Vagina (tissue), 2 donors: ENCODE measurements at places on chromosomes 4 and X.

- no peak for DNase-seq
Observed at GRCh38 chr4:2290974-2291704, 29.2 kb upstream of the MXD4 start.

DNA sequence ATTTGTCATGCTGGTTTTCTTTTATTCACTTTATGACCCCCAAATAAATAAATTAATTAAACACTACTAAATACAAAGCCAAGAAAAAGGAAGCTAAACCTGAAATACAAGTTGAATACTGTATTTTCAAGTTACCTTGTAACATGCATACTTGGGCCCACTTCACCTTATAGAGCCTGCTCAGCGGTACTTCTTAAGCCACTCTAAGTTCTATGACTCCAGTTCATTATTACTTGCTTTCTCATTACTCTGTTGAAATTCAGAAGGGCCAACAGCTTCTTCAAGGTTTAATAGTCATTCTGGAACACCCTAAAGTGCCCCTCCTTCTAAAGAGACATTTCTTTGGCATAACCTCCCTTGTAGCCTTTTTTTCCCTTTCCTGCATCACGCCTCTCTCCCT, 844.5 kb downstream of the RPA4 start:
- no peak for DNase-seq

DNA sequence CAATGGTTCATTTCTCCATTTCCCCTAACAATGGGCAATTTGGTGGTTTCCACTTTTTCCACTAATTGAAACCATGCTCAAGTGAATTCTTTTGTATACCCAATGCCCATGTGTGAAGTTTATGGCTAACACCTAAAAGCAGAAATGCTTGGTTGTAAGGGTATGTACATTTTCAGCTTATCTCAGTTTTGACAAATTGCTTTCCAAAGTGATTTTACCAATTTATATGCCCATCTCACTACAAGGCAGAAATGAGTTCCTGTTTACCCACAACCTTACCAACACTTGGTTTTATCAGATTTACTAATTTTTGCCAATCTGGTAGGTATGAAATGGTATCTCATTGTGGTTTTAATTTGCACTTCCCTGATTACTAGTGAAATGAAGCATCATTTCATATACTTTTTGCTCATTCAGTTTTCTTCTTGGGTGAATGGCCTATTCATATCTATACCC, 14.8 kb downstream of the GPR34 start:
- DNase-seq = no peak

- DNase-seq = no peak
Observed at GRCh38 chr4:48243887-48244286, 25.8 kb downstream of the TEC start.

DNA sequence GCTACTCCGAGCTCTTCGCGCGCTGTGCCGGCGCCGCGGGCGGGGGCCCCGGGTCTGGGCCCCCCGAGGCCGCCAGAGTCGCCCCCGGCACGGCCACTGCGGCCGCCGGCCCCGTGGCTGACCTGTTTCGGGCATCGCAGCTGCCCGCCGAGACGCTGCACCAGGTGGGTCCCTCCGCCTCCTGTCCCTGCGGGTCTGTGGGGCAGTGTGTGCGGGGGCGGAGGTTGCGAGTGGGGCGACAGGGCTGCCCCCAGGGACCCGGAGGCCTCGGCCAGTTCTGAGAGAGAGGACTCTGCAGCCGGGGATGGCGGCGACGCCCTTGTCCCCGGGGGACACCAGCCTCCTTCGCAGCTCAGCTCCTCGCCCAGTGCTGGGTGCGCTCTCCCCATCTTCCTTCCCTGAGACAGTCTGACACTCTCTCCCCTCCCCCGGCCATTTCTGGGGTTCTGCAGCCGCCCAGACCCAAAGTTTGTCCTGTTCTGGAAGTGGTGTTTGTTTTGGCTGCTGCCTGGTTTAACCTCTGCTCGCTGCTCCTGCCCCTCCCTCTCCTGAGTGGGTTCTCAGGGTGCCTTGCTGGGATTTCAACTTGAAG, 609 bp downstream of the REPS2 start:
- DNase-seq = no peak

- no peak for DNase-seq
Observed at GRCh38 chr4:164779080-164779479, 25.1 kb downstream of the SMIM31 start.

DNA sequence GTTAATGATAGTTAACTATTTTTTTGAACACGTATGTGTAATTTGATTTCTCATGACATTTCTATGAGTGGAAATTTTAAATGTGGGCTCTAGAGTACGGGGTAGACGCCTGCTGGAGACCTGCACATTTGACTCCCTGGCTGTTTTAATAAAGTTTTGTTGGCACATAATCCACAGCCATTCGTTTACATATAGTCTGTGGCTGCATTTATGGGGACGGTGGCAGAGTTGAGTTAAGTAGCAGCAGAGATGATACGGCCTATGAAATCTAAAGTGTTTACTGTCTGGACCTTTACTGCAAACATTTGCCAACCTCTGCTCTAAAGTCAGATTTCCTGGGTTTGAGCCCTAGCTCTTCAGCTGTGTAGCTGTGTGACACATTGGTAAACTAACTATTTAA, 118.8 kb downstream of the CHRNA9 start:
- DNase-seq = no peak

DNA sequence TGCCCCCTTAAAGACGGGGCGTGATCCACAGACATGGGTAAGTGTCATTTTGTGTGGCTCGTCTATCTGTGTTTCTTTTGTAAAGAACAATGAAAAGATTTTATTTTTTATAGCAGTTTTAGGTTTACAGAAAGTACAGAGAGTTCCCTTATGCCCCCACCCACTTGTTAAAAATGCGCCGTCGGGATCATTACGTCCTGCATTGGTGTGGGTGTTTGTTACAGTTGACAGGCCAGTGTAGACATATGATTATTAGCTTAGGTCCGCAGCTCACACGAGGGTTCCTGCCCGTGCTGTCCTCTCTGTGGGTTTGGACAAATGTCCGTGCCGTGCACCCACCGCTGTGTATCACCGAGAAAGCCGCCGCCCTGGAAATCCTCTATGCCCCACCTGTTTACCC, 50.5 kb downstream of the RGS12 start:
- DNase-seq = no peak

- DNase-seq = no peak
Observed at GRCh38 chrX:122135070-122135469, 1049.0 kb upstream of the GRIA3 start.

DNA sequence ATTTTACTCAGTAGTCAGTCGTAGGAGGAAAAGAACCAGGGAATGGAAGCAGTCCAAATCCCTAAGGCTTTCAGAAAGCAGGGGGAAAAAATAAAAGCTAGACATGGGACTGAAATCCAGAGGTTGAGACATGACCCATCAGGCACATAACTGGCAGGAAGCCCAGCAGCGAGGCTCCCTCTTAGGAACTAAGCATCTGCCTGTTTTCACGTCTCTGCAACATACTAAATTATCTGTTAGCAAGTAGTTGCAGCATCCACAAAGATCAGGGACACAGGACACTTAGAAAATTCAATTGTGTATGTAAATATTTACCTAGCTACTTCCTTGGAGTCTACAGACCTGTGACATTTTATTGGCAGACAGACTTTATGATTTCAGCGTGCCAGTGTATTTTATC, 118.0 kb upstream of the EDNRA start:
- DNase-seq = no peak

- no peak for DNase-seq
Observed at GRCh38 chr4:48315728-48316630, 25.4 kb upstream of the SLAIN2 start.

- DNase-seq = no peak
Observed at GRCh38 chr4:29540439-29541102, 1179.6 kb upstream of the PCDH7 start.

DNA sequence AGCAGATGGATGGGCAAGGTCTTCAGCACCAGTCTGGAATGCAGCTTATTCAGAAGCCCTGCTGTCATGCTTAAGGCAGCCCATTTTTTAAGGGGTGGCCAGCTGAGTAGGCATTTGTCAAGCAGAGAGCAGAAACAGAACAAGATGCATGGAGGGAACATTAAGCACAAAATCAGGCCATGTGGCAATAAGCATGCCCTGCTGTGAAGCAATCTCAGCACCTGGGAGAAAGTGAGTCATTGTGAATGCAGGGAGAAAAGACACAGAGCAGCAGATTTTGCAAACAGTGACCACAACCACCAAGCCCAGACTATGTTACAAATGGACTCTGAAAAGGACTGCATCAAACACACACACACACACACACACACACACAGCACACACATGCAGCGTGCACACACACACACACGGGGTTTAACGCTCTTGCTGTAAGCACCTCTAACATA, 94.1 kb upstream of the GALNT7 start:
- no peak for DNase-seq

DNA sequence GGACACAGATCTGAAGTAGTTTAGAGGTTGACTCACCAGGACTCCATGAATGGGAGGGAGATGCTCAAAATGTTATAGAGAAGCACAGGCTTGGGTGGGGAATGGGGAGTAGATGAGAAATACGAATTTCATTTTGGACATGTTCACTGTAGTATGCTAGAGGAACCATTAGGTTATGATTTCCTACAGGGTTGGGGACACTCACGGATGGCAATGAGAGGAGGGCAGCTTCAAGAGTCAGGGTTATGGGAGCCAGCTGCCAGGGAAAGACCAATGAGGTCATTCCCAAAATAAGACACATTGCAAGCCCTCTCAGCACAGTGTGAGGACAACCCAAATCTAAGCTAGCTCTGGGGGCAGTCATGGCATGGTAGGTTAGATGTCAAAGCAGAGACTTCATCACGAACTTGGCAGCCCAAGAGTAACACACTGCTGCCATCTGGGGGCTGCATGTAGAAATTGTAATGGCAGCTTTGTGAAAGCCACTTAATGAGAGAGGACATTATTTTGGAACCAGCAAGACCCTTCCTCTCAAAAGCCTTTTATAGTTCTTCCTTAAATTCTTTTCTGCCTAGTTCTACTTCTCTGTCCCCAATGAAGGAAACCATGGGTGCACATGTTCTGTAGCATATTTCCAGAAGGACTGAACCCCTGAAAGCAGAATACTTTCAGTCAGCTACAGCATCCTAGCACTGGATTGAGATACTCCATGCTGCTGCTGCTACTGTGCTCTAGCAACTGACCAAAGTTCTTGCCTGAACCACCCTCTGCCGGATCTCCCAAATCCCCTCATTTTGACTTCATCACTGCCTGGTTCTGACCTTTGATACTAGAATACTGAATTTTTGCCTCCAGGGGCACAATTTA, 16.2 kb upstream of the ZCCHC12 start:
- DNase-seq = no peak

DNA sequence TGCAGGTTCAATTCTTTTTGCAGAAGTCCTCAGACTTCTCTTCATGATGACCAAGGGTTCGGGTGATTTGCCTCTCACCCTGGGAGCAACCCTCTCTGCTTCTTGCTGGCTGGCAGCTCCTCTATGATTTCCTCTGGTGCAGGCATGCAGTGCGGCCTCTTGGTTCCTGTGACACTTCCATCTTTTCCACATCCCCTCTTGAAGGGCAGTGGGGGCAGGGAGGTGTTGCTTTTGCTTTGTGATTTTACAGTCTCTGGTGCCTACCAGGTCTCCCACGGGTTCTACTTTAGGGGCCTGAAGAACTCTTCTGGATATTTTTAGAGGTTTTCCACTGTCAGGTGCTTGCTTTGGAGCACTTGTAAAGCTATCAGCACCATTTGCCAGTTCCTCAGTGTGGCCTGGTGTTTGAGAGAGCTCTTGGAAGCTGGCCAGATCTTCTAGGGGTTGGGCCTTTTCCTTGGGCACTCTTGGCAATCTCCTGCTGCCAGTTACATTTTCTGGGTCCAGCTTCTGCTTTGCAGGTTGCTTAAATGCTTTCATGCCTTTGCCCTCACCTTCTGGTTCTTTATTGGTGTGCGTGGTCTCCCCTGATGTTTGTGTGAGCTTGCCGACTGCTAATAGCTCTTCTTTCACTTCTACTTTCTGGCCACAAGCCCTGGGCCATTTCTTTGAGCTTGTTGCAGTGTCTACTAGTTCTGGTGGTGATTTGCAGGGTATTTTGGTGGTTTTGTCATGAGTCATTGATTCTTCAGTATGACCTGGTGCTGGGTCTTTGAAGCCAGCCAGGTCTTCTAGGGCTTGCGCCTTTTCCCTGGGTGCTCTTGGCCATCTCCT, 11.5 kb upstream of the CHST7 start:
- DNase-seq = no peak

DNA sequence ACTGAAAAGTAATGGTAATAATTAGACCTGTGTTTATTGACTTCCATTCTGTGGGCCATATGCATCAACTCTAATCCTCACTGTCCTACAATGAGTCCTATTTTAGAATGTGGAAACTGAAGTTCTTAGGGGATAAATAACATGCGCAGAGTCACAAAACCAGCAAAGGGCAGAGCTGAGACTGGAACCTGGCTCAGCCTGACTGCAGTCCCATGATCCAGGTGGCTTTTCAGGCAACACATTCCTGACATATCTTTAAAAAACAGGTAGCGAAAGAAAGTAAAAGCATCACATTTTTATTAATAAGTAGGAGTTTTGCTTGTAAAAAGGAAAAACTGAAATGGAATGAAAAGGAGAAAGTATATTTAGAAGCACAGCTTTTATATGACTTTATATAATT, 34.7 kb upstream of the PRSS48 start:
- DNase-seq = no peak

DNA sequence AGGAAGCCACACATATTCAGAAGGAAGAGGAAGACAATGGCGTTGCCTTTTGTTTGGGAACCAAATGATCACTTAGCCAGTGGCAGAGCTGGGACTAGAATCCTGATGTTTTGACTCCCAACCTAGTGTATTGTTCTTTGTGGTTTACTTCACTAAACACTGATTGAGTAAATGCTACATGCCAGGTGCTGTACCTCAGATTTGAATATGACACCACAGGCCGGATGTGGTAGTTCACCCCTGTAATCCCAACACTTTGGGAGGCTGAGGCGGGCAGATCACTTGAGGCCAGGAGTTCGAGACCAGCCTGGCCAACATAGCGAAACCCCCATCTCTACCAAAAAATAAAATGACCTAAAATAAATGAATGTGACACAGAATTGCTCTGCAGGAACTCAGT, 8.4 kb downstream of the NDUFA1 start:
- no peak for DNase-seq

GRCh38 chrX:154718616-154719015, 32.3 kb downstream of the GAB3 start:
- no peak for DNase-seq

GRCh38 chr4:86386201-86386600, 26.3 kb upstream of the MAPK10 start:
- no peak for DNase-seq

GRCh38 chr4:74659576-74660411, 134.5 kb downstream of the BTC start:
- DNase-seq = no peak

DNA sequence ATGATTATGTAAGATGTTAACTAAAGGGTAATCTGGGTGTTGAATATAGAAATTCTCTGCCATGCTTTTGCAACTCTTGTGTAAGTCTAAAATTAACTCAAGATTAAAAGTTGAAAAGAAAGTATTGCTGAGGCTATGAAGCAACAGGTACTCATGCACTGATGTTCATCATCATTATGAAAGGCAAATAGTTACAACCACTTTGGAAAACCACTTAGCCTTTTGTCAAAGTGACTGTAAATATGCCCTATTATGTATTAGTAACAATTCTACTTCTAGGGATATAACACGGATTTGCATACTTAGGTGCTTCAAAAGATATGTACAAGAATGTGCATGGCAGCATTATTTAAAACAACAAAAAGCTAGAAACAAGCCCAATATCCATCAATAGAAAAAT, 227.8 kb upstream of the CXXC4 start:
- no peak for DNase-seq

- no peak for DNase-seq
Observed at GRCh38 chrX:2183193-2183725, 317.5 kb downstream of the DHRSX start.
